NCI-H1417 treated with DMSO at 0.1 percent for 48 hours (cell line): ENCODE measurements at places on chromosomes 1 and 21.

DNA sequence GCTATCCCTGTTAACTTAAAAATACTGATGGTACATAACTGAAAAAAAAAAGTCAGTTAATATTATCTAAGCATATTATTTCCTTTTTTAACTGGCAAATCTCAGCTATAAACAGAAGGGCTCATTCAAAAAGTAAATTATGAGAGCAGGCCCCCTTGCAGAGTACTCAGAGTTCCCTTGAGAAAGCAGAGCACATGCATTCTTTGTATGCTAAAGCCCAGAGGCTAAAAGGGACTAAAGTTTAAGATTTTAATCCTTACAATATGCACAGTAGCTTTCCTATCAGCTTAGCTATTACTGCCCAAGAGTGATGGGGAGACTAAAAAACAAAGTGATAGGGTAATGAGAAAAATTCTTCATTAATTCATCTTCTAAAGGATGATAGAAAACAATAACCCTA is 18.5 kb downstream of the SLC16A1 start:
- DNase-seq = no peak

DNA sequence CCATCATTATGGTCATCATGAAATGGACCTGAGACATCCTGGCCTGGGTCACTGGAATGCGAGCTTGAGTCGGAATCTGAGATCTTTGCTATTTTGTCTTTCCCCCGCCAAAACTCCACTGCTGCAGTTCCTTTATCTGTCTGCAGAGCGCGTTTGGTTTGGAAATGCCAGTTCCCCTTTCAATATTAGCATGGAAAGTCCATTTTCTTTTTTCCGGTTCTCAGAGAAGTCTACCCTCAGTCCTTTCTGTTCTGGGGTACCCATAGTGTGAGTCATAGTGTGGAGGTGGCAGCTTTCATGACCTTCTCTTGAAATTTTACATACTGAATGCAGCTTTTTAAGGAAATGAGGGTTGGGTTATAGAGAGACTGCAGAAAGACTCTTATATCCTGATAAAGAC is 14.6 kb downstream of the CACNA1E start:
- DNase-seq = no peak

DNA sequence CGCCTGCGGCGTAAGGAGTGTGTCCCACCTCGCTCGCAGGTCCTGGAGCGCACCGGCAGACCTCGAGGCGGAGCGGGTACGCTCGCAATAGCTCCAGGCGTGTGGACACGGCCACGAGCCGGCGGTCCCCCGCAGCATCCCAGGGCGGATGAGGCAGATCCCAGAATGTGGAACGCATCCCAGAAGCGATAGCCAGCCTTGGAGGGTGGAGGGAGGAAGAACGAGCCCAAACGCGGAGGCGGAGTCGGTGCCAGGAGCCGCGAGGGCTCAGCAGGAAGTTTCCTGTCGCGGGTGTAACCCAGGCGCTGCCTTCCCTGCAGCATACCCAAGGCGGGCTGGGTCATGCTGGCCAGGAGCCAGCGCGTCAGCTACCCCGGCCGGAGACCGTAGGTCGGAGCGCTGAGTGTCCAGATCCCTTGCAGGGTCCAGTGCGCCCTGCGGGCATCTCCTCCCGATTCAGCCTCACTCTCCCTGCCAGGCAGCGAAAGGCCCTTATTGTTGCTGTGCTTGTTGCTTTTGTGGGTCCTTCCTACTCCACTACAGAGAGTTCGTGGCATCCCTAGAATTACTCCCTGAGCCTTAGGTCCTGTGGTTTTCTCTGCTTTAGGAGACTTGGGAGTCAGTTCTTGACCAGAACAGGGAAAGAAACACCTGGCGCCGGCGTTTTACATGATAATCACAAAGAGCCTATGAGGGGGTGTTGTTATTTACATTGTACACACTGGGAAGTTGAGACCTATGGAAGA is 27.7 kb downstream of the STYXL2 start:
- DNase-seq = no peak

DNA sequence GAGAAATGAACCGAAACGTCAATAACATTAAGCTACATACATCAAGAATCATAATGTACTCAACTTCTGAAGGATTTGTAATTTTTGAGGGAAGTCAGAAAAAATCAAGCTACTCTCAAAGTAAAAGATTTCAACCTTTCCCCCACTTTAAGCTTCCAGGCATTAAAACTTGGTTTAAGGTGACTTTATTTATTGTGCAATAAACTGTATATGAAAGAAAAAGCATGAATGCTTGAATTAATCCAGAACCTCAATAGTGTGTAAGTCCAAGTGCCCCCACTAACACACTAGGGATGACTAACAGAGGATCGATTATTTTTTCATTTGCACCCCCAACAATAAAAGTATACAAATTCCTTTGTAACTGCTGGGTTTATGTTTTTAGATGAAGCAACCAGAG is 10.9 kb downstream of the GART start:
- DNase-seq = no peak

DNA sequence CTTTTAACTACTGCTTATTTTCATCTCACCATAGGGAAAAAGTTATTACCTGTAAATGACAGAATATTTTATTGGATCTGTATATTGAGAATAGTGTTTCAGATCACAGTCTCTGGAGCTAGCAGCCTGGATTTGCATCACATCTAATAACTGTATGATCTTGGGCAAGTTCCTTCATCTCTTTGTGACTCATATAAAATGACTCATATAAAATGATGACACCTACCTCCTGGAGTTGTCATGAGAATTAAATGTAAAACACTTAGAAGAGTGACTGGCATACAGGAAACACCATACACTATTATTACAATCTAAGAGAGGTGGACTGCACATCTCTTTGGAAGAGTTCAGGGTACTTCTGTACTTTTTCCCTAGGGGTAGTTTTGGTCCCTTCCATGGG is 421.3 kb downstream of the NEGR1 start:
- DNase-seq = no peak

- DNase-seq = no peak
Measured at GRCh38 chr21:39066829-39067780, 116.1 kb downstream of the PSMG1 start.
